ENCODE measurements at places on chromosomes 11 and 22.

DNA sequence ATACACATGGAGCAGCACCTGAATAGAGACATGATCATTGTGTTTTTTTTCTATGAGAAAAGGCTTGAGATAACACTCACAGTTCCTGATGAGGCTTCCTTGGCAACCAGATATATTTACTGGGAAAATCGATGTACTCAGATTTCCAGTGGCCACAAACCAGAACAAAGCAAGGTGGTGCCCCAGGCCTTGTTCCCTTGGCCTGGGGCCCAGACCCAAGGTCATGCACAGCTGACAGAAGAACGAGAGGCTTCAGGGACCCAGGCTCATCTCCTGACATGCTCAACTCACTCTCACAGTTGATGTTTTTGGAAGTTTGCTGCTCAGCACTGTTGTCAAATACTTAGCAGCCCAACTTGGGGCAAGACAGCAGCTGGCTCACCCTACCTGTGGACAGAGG, 281.8 kb downstream of the NTM start:
- no peak for DNase-seq

DNA sequence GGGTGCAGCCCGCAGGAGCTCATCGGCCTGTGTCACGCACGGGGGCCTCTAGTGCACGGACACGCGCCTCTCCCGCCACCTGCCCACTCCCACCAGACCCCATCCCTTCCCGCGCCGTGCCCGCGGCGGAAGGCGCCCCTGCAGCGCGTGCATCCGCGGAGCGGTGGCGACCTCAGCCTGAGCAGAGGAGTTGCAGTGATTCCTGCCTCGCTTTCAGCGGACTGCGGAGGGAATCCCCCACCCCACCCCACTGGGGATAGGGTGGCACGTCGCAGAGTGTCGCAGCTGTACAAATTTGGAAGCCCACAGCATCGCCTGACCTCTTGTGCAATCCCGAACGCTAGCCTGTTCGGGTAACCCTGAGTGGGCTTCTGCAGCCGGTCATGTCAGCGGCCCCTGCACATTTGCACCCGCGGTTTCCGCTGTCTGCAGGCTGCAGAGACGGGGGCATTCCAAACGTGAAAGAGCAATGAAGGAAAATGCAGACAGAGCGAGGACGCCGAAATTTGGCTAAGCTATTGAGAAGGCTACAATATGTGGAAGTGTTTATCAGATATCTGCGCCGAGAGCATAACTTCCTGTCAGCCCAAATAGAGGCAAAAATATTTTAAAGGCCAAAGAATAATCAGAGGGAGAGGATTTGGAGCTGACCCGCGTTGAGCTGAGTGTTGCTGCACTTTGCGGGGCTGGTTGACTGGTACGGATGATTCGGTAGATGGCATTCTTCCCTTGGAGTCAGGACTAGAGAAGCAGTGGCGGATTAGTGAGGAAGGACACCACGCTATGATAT, 617 bp upstream of the ARHGAP20 start:
- DNase-seq, result peak; percentile 45

- peak; percentile 18 for DNase-seq
These were observed 550.3 kb downstream of the FAM181B start for GRCh38 chr11:82183346-82183745.

DNA sequence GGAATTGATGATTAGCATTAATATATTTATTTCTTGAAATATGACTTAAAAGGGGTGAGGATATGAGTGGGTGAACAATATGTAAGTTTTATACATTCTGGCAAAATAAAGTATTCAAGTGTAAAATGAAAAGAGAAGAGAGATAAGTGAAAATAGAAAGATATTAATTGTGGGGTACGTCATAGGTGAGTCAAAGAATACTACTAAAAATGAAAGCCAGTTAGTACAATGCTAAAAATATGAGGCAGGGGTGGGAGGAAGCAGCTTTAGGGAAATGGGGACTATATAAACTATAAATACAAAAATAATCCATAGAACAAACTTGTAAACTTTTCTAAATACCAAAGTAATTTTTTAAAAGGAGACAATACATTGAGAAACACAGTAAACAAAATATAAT, 661.4 kb downstream of the CNTN5 start:
- DNase-seq, result no peak

- no peak for DNase-seq
These were observed 1.5 kb downstream of the YPEL4 start for GRCh38 chr11:57647960-57648800.

- no peak for DNase-seq
These were observed 6.0 kb downstream of the SYN3 start for GRCh38 chr22:33051960-33052839.

DNA sequence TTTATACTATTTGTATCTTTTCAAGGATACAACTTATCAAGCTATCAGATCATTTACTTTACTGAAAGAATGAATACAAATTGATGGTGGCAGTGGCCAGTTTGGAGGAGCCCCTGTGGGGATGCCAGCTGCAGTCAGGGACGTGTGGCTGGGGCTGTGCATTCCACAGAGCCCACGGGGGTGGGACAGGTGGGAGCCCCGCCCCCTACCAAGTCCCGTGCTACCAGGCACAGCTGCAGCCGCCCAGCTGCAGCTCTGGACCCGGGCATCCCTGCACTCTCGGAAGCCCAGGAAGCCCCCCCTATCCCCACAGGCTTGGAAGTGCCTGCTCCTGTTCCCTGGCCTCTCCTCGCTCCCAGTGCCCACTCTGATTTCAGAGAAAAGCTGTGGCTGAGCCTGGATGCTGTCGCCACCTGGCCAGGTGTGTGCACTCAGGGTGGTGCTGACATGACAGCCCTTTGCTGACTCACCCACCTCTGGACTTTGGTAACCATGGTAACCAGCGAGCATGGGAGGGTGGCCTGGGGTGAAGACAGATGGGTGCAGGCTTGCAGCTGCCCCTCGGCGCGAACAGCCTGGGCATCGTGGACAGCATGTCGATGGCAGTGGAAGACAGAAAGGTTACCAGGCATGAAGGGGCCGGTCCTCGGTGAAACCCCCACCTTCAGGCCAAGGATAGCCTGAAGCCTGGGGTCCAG, 138.1 kb downstream of the SBF2 start:
- no peak for DNase-seq

- peak; percentile 13 for DNase-seq
These were observed 74.1 kb upstream of the CSNK2A3 start for GRCh38 chr11:11427140-11427539.

GRCh38 chr11:70364745-70365543, 33.4 kb upstream of the CTTN start:
- no peak for DNase-seq

GRCh38 chr11:369336-370018, at the start of gene B4GALNT4:
Gene B4GALNT4 (plus strand): TSS chr11:369499. CDS start chr11:369804, 305 bp downstream.
- DNase-seq, result no peak

DNA sequence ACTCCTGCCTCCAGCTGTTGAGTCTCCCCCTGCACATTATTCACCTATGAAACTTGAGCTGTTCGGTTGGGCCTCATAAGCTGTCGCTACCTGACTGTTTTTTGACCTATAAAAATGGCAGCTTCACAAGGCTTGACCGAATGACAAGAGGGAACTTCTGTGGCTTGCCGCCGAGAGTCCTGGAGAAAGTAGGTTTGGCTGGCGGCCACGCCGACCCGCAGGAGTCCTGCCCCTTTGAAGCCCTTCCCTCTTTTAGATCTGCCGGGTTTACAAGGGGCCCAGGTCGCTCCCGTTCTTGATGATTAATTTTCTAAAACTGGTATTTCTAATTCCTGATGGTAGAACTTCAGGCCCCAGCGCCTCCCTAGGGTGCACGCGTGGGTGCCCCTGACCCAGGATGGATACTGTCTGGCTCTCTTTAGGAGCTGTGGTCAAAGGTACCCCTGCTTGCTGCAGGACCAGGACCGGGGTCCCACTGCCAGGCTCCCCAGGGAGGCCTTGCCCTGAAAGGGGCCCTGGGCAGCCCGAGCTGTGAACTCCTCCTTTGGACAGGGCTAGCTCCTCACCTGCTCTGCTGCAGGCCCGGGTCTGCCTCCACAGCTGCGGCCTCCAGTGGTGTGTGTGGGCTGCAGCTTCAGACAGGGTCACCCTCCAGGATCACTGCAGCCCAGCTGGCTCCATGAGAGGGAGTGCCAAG, 171.8 kb downstream of the CTTN start:
- no peak for DNase-seq

GRCh38 chr11:61545921-61546320, 35.0 kb downstream of the SYT7 start:
- no peak for DNase-seq

DNA sequence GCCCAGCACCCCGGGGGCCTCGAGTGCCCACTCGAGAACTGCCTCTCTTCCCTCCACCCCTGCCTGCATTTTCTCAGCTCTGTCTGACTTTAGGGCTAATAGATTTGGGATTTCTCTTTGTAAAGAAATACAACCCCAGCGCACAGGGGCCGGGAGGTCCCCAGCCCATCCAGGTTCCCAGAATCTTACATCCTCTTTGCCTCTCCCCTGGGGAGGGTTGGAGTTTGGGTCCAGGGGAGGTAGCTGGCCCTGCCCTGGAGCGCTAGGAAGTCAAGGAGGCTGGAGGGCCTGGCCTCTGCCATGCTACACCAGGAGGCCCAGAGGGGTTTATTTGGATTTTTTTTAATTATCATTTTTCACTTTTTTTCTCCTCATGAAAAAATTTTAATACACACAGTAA, 65.7 kb upstream of the LMO1 start:
- DNase-seq, result no peak

DNA sequence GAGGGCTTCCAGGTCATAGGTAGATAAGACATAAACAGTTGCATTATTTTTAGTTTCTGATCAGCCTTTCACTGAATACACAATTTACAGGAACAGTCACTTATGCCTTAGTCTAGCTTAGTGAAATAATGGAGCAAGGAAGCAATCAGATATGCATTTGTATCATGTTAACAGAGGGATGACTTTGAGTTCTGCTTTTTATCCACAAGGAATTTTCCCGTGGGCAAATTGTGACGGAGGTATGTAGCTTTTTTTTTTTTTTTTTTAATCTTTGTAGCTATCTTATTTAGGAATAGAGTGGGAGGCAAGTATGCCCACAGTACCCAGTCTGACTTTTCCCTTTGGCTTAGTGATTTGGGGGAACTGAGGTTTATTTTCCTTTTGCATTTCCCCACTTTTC, 3.4 kb upstream of the NLRP10 start:
- DNase-seq, result no peak

GRCh38 chr11:94924612-94925011, 48.7 kb downstream of the CWC15 start:
- no peak for DNase-seq

- DNase-seq, result no peak
These were observed 48.9 kb downstream of the FAR1 start for GRCh38 chr11:13717331-13717730.

GRCh38 chr22:46085828-46086576, 64.3 kb upstream of the PPARA start:
- no peak for DNase-seq

DNA sequence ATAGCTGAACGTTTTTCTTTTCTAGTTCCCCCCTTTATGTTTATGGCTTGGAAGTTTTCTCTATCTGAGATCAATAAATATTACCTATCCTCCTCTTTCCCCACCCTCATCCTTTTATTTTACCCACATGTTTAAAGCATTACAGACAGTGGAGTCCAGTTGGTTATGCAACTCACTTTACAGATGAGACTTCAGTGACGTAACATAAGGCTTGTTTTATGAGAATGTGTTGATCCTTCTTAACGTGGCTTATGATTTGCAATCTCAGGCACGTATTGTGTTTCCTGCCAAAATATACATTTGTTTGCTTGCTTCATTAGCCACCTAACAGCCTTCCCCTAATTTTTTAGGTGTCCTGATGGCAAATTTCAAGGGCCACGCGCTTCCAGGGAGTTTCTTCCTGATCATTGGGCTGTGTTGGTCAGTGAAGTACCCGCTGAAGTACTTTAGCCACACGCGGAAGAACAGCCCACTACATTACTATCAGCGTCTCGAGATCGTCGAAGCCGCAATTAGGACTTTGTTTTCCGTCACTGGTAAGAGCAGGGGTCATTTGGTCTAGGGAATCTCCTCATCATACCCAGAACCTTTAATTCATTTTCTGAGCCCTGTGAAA, 36.6 kb downstream of the TMEM45B start:
- no peak for DNase-seq

- DNase-seq, result no peak
These were observed 1.0 kb upstream of the YPEL4 start for GRCh38 chr11:57650739-57651090.

DNA sequence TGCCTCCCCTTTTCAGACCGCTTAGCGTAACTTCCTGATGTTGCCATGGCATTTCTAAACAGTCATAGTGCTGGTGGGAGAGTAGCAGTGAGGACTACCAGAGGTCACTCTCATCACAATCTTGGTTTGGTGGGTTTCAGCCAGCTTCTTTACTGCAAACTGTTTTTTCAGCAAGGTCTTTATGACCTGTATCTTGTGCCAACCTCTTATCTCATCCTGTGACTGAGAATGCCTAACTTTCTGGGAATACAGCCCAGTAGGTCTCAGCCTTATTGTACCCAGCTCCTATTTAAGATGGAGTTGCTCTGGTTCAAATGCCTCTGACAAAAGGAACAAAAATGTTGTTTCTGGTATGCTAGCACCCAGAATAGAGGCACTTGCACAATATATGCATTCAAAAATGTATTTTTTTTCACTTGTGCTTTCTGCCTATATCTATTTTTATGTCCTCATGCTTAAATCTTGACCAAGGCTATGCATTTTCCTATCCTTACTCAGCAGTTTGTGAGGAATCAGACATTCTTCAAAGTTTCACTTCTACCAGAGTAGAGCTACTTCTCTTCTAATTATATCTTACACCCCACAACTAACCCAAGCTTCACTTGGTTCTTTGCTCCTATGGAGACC, 16.1 kb upstream of the OR51M1 start:
- DNase-seq, result no peak

GRCh38 chr11:35158701-35159510, 19.9 kb downstream of the CD44 start:
- DNase-seq, result peak; percentile 65

DNA sequence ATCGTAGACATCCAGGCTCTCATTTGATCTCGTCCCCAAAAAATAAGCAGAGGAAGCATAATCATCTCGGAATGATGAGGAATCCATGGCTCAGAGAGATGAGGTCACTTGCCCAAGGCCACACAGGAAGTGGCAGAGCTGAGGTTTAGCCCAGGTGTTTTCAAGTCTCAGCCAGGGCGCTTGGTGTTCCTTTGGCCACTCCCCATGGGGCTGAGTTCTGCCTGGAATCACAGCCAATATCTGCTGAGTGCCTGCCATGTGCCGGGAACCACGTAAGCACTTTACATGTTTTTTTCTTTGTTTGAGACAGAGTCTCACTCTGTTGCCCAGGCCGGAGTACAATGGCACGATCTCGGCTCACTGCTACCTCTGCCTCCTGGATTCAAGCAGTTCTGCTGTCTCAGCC, 29.5 kb upstream of the MYH9 start:
- DNase-seq, result no peak

DNA sequence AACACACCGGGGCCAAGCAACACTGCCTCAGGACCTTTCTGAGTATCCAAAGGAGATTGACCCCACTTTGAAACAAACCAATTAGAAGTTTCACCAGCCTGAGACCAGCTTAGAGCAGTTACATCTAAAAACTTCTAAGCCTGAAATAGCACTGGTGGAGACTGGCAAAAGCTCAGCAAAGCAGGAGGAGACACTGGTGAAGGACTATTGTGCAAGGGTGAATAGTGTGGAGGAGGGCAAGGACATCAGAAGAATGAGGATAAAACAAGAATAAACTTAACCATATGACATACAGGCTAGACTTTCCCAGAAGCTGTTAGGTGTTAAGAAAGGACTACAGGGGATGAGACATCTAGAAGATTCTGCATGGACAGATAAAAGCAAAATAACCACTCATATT, 152.4 kb downstream of the FCHSD2 start:
- no peak for DNase-seq

GRCh38 chr11:2928605-2929530, at the start of gene PHLDA2:
Gene PHLDA2 (minus strand): TSS chr11:2929420. CDS start chr11:2929364, 56 bp downstream.
- DNase-seq, result no peak

GRCh38 chr11:59479906-59480305, 6.8 kb downstream of the OR4D10 start:
- DNase-seq, result no peak
